ENCODE measurements at places on chromosomes 3 and 15. TPM values are rescaled to one million over a fixed set of nuclear protein-coding genes. Genes with fewer than 3 reads are reported as not detected.

Gene ITGA11
- 20.4 TPM for total RNA-seq

Gene ENTPD3
- total RNA-seq = 0.26 TPM

Gene VEPH1
- total RNA-seq = 0.22 TPM

Gene CSTA
- total RNA-seq = 3.7 TPM

Gene KIF23
- total RNA-seq = 1.1 TPM

Gene WDR72
- total RNA-seq = 0.11 TPM

Gene DNASE1L3
- 14.7 TPM for total RNA-seq

Gene NDN
- 53.0 TPM for total RNA-seq

Gene VILL
- total RNA-seq = 9.3 TPM

Gene MESP1
- 7.4 TPM for total RNA-seq

Gene PPP1R14D
- total RNA-seq = not detected

Gene CD200R1
- total RNA-seq = 1.1 TPM

Gene MINAR1
- total RNA-seq = 0.21 TPM

Gene TPRG1
- 5.2 TPM for total RNA-seq

Gene SLITRK3
- total RNA-seq = 0.96 TPM

Gene GLDN
- total RNA-seq = 6.3 TPM
